ENCODE measurements at places on chromosomes 4 and X. TPM values are rescaled to one million over a fixed set of nuclear protein-coding genes. Genes with fewer than 3 reads are reported as not detected.

GRCh38 chr4:184805462-184806228 lies 20.1 kb downstream of the ACSL1 start:
- no peaks in the 10 kb centered on the region for H3K36me3 ChIP-seq
- no peak overlapping the region for H3K27ac ChIP-seq
- peaks cover 4% of the 10 kb centered on the region for H3K27me3 ChIP-seq
- H3K4me3 ChIP-seq, result no peak overlapping the region
- H3K4me1 ChIP-seq, result no peaks in the 10 kb centered on the region

DNA sequence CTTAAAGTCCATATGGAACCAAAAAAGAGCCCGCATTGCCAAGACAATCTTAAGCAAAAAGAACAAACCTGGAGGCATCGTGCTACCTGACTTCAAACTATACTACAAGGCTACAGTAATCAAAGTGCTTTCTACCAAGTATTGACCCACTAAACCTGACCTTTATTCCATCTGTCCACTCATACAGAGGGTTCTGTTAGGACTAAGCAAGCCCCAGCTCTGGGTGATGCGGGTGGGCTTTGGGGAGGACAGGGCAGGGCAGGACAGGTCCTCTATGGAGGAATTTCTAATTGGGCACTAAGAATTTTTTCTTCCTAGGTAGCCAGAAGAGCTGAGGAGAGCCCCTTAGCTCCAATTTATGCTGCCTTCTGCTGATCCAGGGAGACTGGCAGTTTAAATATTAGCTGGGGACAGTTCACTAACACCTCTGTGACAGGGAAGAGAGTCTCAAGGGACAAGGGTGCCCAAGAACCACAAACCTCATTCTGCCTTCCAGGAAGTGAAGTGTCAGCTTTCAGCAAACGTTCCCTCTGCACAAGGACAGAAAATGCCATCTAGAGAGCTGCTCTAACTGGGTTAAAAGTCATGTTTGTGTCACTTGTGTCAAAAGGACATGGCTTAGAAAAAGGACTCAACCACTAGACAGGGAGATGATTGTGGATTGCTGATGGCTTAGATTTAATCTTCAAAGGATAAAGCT lies 143.2 kb downstream of the KIT start:
- H3K27me3 ChIP-seq, result peaks cover 6% of the 10 kb centered on the region
- H3K27ac ChIP-seq, result no peak overlapping the region
- DNase-seq, result no peak
- H3K4me1 ChIP-seq, result peaks cover 6% of the 10 kb centered on the region

- H3K36me3 ChIP-seq, result no peaks in the 10 kb centered on the region
- peaks cover 2% of the 10 kb centered on the region for H3K27me3 ChIP-seq
- peak; percentile 53 for DNase-seq
- H3K27ac ChIP-seq, result no peak overlapping the region
Measured at GRCh38 chr4:174714393-174715211, 114.4 kb downstream of the GLRA3 start.

DNA sequence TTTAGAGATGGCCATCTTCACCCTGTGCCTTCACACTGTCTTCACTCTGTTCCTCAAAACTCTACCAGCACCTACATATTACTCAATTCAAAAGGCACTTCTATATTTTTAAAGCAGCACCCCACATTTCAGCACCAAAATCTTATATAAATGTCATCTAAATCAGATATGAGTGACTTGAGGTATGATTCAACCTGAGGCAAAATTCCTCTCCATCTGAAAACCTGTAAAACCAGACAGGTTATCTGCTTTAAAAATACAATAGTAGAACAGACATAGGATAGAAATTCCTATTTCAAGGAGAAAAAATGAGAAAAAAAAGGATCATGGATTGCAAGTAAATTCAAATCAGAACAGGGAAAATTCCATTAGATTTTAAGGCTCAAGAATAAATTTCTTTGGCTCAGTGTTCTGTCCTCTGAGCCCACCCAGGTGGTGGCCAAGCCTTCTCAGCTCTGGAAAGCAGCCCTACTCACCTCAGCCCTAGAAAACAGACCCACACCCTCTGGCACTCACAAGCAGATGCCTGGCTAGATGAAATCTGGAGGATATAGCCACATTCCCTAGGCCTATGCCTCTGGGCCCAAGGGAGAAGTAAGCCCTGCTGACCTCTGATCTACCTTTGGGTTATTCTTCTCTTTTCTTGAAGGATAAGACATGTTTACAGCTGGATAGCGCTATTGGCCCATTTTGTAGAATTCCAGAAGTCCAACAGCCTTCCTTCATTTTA lies 240.4 kb upstream of the ZCCHC13 start:
- DNase-seq, result no peak
- peaks cover 6% of the 10 kb centered on the region for H3K36me3 ChIP-seq
- H3K27ac ChIP-seq, result no peak overlapping the region
- no peaks in the 10 kb centered on the region for H3K4me1 ChIP-seq
- no peak overlapping the region for H3K4me3 ChIP-seq

Gene LRCH2
- total RNA-seq, result 3.7 TPM

Gene NLGN4X
- total RNA-seq, result 51.3 TPM

Gene TTC29
- 52.7 TPM for total RNA-seq
